ENCODE measurements at places on chromosomes 6 and 20. TPM values are rescaled to one million over a fixed set of nuclear protein-coding genes. Genes with fewer than 3 reads are reported as not detected.

The SLC24A3 gene
- polyA plus RNA-seq, result 0.66 TPM

The MRAP2 gene
- 0.63 TPM for polyA plus RNA-seq

The SLC17A9 gene
- 3.1 TPM for polyA plus RNA-seq

The STMND1 gene
- not detected for polyA plus RNA-seq

The FOXC1 gene
- 7.2 TPM for polyA plus RNA-seq

The MOG gene
- polyA plus RNA-seq, result 4.8 TPM

The DACT2 gene
- 1.4 TPM for polyA plus RNA-seq

The FAM217A gene
- not detected for polyA plus RNA-seq

The ARHGAP40 gene
- not detected for polyA plus RNA-seq

The ABHD16B gene
- polyA plus RNA-seq, result 0.54 TPM

The HEY2 gene
- polyA plus RNA-seq, result 3.1 TPM

Measured in right cardiac atrium (tissue), 5 donors.